ENCODE measurements at places on chromosomes 5 and 9. TPM values are rescaled to one million over a fixed set of nuclear protein-coding genes. Genes with fewer than 3 reads are reported as not detected.

The GMCL2 gene
- not detected for total RNA-seq

The CLIC3 gene
- total RNA-seq: not detected

The RGS3 gene
- total RNA-seq: 36.7 TPM

The HMCN2 gene
- not detected for total RNA-seq

The SLC45A2 gene
- total RNA-seq: 0.36 TPM

The AQP7 gene
- 0.98 TPM for total RNA-seq

The C9orf40 gene
- 12.7 TPM for total RNA-seq

All from neural crest cell (in vitro differentiated cells).